ENCODE measurements at places on chromosomes 2 and 18.

DNA sequence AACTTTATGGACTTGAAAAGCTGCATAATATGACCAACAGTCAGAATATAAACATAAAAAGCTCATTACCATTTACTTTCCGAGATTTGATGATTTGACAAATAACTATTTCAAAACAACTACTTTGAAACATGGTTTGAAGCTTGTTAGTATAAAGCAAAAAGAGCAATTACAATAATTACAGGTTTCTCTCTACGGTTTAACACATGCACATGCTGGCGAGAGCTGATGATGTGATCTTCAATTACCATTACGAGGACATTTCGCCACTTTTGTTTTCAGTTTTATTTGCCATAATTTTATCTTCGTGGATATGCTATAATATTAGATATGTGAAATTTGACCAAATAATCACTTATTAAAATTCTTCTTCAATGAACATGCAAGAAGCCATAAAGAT is 270.1 kb downstream of the TCF4 start:
- DNase-seq: no peak

DNA sequence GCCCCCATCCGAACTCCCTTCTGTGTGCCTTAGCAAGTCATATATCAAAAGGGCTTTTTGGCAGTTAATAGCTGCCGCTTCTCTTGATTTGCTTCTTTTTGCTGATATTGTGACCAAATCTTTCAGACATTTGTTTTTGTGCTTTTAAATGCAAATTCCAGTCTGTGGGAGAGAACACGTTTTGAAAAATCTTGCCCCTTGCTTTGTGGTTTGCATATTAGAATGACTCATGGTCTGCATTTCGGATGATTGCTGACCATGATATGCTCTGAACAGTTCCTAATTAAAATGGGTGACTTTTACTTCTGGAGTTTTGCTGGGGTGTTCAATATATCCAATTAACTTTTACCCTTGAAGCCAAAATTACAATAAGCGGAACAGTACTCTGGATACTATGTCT is 58.2 kb upstream of the ST6GAL2 start:
- DNase-seq: no peak

- DNase-seq: no peak
These were observed 150.6 kb upstream of the AGAP1 start for GRCh38 chr2:235343156-235343774.

DNA sequence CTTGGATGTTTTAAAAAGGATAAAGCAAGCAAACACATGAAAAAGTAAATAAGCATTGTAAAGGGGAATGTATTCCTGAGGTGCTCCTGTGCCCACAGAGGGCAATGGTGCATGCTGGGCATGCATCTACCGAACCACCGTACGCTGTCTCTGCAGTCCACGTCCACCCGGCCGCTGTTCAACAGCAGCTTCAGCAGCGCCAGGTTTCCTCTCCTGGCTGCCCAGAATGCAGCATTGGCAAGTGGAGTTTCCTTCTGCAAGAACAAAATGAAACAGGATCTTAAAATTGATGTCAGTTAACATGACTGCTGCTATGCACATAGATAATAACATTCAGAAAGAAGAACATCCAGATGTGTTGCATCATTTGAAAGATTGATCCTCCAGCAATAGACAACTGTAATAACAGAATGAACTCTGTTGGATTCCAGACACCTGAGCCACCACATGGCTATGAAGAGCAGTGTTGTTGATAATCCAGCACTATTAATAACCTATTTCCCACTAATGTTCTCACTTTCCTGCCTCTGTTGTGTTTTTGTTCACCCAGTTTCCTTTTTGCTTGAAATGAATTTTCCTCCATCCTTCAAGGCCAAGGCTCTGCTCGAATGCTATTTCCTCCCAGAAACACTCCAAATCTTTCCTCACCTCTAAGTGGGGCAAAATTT is 13.6 kb downstream of the ANKRD29 start:
- DNase-seq: no peak

GRCh38 chr2:37708146-37708545 is 36.7 kb upstream of the CDC42EP3 start:
- no peak for DNase-seq

Measured in stimulated activated CD4-positive, alpha-beta T cell treated with anti-CD3 and anti-CD28 coated beads, Interleukin-4, amount 100 ng/mL, for 48 hours (primary cell).